ENCODE measurements at places on chromosomes 2 and 18.

DNA sequence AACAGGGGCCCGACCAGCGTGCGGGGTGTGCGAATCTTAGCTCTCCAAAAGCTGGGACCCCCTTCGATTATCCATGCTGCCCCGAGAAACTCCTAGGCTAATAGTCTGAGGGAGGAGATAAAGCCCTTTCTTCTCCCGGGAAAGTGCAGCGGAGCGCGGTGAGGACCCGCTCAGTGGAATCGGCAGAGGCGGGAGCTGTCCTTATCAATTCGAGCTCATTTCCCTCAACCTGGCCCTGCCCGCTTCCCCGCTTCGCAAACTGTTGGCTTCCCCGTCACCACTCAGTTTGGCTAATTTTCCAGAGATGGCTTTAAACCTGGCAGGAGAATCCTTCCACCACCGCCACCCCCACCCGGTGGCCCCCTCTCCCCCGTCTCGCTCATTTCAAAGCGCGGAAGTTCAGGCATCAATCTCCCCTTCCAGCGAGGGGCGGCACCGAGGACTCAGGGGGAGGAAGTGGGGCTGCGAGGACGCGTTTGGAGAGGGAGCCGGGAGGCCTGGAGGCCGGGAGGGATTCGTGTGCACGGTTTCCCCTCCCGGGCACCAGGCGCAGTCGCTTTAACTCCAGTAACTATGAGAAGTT lies 1.6 kb downstream of the KLHL14 start:
- DNase-seq, result no peak

DNA sequence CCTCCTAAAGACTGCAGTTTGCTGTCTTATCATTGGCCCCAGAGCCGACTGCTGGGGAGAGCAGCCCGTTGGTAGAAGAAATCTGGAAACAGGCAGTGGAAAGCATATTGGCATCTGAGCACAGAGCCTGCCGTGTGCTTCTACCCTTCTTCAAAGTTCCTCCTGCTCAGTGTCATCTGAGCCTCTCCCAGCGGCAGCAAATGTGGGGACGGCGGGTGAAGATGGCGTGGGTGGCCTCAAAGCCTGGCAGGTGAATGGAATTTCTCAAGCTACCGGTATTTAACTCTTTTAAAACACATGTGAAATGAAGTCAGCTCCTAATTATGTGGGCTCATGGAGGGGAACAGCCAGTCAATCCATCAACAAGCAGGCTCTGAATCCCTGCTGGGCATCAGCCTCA lies 181.6 kb upstream of the PXDN start:
- no peak for DNase-seq

GRCh38 chr2:10949835-10950234 lies 38.1 kb downstream of the KCNF1 start:
- no peak for DNase-seq

DNA sequence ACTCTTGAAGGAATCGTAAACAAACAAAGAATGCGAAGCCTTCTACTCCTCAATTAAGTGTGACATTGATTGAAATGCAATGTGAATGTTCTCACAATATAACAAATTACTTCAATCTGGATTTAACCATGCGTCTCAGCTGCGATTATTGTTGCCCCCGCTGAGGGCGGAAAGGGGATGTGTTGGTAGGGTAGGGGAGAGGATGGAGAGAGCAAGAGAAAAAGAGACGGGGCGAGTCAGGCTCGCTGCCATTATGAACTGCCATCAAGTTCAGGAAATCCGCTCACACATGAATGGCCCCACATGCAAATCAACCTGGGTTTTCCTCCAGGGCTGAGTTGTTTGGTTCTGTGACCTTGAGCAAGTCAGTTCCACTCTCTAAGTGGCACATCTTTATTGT lies 129.8 kb downstream of the PXDN start:
- no peak for DNase-seq

- DNase-seq, result no peak
Measured at GRCh38 chr2:217929757-217930707, 72.8 kb downstream of the TNS1 start.

DNA sequence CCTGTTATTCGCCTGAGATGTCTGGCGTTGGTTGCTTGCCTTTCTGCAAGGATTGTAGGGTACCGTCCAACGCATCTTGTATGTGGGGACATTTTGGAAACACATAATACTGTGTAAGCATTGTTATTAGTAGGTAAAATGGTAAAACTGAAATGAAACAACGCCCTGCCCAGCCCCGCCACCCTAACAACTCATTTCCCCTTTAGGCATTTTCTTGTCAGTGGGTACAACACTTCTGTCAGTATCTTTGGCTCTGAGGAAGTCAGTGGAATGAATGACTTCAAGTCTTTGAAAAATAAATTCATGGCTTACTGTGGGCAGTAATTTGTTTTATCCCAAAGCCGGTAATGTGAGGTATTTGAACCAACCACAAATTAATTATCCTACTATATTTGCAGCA lies 86.0 kb downstream of the FMNL2 start:
- no peak for DNase-seq

- no peak for DNase-seq
Measured at GRCh38 chr2:128543646-128544045, 225.0 kb upstream of the HS6ST1 start.

DNA sequence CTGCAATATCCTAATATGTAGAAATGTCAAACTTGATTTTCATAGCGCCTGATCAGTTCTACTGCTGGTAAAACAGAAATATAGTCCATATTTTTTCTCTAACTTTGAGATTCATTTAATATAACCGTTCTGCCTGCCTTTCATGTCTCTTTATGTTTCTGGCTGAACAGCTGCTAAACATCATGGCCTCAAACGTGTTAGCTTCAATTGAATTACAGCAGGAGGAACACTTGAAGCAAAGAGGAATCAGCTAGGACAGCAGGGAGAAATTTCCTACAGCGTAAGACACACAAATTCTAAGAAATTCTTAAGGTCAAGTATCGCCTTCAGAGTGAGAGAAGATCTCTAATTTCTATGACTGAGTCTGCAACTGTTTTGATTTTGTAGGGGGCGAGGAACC lies 433.2 kb downstream of the FBXO15 start:
- DNase-seq, result no peak

GRCh38 chr2:38154395-38154794 lies 78.4 kb upstream of the CYP1B1 start:
- DNase-seq, result no peak

DNA sequence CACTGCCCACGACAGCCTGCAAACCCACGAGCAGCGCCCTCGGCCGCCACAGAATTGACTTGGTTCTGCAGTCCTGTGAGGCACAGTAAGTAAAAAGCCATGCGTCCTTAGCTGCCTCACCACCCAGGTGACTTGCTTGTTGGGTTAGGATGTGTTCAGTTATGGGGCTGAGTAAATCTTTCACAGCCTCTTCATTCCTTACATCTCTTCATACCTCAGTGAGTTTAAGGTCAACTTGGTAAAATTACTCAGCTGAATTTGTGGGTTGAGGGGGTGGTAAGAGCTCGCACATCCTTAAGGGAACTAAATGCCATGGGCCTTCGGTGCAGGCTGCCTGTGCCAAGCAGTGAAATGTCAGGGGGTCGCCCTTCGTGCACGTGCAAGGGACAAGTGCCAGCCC lies 165.2 kb upstream of the ALKAL2 start:
- DNase-seq, result no peak

- DNase-seq, result no peak
Measured at GRCh38 chr18:22703883-22704585, 229.1 kb upstream of the RBBP8 start.

DNA sequence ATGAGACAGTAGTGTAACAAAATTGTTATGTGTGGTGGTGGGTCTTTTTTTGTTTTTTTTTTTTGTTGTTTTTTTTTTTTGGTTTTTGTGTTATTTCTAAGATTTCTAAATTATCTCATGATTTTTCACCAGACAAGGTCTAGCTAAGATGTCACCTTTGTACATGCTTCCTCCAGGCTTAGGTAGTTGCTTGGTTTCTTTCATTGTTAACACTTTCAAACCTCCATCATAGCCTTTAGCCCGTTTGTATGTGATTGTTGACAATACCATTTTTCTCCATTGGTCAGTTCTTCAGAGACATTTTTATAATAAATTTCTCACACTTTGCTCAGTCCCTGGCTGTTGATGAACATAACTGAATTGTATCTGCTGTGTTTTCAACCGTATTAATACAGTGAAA lies 2.2 kb downstream of the RELCH start:
- no peak for DNase-seq

DNA sequence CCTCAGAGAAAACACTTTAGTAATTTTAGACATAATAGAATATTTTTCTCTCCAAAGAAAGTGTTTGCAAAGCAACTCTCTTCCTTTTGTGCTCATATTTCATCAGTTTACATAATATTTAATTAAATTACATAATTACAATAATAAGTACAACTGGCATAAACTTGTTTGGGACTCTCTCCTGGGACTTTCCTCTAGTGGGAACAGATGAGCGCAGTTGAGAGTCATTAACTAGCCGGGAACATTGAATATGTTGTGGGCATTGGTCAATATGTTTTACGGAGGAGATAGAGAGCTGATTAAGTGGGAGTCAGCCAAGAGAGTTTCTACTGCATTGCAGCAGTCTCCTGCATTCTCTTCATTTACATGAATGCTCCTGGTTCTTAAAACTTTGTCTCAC lies 607.7 kb downstream of the ARHGAP15 start:
- DNase-seq, result no peak

DNA sequence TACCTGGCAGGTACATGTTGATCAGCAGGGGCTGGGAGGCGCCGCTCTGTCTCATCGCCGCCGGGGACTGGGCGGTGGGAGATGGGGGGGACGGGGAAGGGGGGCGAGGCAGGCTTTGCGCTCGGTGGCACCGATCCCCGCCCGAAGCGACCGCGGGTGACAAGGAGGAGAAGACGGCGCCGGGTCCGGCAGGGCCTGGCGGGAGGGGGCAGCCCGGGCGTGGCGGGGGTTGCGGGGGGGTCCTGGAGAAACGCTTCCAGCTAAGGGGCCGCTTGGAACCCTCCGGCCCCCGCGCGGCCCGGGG lies at the start of gene FEV:
FEV (minus strand) TSS at position 164 of the 304 bp plus-strand sequence; CDS start at position 55, 109 bp downstream.
- no peak for DNase-seq

GRCh38 chr2:190136259-190136658 lies 73.7 kb upstream of the MSTN start:
- no peak for DNase-seq

GRCh38 chr18:45046961-45047360 lies 366.3 kb downstream of the SETBP1 start:
- no peak for DNase-seq

DNA sequence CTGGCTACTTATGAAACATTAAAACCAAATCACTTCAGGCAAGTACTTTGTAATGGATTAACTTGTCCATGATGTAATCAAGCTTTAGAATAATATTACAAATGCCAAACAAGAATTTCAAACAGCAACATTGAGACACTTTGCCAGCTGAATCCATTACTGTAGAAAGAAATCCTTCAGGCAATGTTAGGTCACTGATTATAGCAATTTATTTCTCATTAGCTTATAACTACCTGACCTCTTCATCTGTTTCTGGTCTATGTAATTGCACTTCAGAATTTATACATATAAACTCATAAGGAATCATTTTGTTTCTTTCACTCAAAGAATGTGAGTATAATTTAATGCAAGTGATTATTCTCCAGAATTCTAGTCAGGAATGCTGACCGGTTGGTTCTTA lies 692.6 kb upstream of the TMEFF2 start:
- no peak for DNase-seq

Data from activated CD4-positive, CD25-positive, alpha-beta regulatory T cell (primary cell).